Central memory CD8-positive, alpha-beta T cell (primary cell): ENCODE measurements at places on chromosomes 1 and 21.

- DNase-seq: peak; percentile 42
Observed at GRCh38 chr1:24898152-24898908, 31.7 kb downstream of the RUNX3 start.

DNA sequence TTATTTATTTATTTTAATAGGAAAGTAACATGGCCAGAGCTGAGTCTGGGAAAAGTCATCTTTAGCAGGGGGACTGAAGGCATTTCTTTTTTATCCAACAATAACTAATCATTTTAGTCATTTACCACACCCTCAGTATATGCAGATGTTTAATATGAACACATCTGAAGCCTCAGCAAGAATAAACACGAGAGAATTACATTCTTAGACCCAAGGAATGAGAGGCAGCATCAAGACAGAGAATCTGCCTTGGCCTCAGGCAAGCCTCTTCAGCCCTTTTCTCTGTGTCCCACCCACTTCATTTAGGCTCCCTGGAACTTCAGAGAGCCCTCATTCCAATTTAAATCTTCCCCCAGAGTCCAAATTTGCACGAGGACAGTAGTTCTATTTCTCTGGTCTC is 17.0 kb upstream of the IGSF3 start:
- DNase-seq: no peak

DNA sequence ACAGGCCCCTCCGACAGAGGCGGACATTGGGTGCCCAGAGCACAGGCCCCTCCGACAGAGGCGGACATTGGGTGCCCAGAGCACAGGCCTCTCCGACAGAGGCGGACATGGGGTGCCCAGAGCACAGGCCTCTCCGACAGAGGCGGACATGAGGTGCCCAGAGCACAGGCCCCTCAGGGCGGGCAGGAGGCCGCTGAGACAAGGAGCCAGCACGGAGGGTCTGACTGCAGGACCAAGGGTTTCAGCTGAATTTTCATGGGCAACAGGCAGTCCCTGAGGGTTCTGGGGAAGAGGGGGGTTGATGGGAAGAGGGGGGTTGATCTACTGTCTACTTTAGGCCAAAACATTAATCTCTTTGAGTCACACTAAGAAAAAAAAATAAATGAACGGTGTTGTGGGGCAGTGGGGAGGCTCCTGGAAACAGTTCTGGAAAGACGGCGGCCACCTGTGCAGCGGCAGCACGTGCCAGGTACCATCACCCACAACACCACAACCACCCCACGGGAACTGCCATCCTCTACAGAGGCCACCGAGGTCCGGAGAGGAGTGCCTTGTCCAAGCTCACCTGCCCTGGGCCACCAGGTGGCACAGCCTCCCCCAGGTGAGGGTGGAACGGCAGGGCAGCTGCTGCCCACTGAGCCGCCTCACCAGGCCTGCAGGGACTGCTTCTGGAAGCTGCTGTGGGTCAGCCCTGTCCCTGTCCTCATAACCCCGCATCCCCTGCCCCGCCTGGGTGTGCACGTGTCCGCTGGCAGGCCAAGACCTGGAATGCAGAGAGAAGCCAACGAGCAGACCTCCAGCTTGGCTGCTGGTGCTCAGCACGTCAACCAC is 20.5 kb downstream of the PRDM15 start:
- no peak for DNase-seq

DNA sequence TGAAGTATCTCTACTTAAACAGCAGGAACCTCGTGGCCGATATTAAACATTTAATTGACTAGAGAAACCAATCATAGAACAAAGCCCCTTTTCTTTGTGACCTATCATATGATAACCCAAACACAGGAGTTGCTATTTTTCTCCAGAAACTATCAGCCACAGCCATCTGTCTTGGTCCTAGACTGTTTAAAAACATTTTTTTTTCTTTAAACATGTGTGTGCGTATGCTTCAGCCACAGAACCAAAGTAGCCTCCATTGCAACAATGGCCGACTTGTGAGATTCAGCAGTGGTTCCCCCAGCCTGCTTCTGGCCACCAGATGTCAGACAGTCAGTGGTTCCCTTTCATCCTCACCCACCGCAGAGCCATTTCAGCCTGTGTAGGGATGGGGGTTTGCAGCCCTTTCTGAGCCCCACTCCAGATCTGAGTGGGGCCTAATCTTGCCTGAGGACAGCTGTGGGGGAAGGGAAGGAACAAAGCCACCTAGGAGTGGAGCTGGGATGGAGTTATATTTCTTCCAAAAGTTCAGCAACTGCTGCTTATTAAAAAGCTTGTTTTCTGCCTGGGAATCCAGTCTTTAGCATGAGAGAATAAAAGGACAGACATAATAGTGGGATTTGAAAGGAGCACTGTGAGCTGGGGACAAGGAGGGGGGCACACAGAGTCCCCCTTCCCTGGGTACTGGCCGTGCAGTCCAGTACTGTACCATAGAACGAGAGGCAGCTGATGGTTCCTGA is 11.7 kb upstream of the IGSF3 start:
- no peak for DNase-seq

GRCh38 chr1:178954325-178954690 is 71.4 kb upstream of the FAM20B start:
- DNase-seq: no peak
